Activated CD8-positive, alpha-beta memory T cell treated with anti-CD3 and anti-CD28 coated beads, Interleukin-2, amount 10 ng/mL, durations not matched to agents 7 days and 5 days (primary cell): ENCODE measurements at places on chromosomes 6 and 20.

DNA sequence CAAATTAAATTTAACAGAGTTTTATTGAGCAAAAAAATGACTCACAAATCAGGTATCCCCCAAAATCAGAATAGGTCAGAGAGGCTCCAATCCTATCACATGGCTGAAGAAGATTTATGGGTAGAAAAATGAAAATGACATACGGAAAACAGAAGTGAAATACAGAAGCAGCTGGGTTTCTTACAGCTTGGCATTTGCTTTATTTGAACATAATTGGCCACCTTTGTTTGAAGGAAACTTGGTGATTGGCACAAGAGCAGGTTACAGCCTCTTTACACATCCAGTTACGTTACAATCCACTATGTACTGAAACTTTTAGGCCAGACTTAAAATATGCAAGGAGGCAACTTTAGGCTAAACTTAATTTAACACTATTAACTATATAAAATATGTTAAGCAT, 11.7 kb upstream of the TREM2 start:
- no peak for DNase-seq

- DNase-seq, result no peak
Observed at GRCh38 chr6:118501099-118501498, 47.0 kb upstream of the PLN start.

DNA sequence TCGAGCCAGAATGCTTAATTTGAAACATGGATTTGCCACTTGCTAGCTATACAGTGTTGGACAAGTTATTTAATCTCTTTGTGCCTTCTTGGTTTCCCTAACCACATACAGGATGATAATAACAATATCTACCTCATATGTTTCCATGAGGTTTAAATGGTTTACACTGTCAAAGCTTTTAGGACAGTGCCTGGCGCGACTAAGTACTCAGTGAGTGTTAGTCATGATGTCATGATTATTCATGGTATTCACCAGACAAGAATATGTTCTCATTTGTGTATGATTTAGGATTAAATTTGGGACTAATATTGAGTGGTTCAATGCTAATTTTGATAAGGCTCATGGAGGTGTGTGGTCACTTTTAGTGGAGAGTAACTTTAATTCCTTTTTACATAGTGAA, 167.4 kb downstream of the EYA4 start:
- DNase-seq, result no peak

- no peak for DNase-seq
Observed at GRCh38 chr6:12648171-12648570, 68.4 kb upstream of the PHACTR1 start.

DNA sequence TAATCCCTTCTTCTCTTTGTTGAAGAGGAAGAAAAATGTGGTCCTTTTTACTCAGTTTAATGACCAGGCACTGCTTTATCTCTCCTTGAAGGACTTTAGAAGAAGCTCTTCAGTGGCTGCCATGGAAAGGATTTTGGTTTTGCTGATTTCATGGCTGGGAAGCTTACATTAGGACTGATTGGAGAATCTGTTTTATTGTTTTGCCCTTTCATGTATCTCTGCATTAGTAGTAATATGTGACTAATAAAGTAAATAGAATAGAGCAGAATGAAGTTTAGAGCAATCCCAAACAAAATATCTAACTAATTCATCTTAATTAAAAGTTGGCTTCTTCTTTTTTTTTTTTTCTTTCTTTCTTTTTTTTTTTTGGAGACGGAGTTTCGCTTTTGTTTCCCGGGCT, 502.9 kb downstream of the HAO1 start:
- DNase-seq, result no peak

DNA sequence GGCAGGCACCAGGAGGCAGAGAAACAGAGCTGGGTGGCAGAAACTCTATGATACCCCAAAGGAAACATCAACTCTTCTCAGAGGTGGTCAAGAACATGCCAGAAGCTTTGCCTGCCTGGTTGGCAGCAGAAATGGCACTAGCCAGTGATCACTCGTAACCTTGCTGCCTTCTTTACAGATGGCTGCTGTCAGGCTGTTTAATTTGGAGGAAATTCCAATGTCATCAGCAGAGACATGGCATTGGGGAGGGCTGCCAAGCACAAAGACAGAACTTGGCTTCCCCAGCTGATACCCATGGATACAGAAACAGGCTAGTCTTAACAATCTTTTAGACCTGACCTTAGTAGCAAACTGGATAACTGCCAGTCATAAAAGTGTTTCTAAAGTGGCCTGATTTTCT, 153.6 kb downstream of the GMPR start:
- no peak for DNase-seq
